ENCODE measurements at places on chromosomes 7 and 10.

DNA sequence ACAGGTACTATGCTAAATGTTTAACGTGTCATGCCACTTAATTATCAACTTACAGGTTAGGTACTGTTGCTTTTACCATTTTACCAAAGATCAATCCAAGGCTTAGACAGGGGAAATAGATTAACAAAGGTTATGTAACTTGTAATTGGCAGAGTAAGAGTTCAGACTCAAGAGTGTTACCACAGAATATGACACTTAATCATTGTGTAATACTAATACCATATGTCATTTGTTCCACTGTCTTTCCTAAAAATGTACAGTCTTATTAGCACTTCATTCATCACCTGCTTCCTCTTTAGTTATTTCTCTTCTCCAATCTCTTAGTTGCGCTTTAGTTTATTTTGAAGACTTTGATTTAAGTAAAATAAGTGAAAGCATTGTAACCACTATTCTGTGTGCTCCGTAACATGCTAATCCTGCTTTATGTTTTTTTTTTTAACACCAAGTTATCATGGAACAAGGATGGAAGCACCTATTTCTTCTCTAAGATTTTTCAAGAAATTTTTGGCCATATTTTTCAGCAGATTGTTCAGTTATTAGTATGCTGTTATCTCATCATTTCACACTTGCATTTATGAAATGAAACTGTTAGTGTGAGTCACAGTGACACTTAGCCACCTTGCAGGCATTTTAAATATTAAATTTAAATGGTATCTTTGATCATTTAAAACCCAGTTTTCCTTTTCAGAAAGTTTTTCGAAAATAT lies 197.3 kb downstream of the PHF14 start:
- DNase-seq, result no peak

DNA sequence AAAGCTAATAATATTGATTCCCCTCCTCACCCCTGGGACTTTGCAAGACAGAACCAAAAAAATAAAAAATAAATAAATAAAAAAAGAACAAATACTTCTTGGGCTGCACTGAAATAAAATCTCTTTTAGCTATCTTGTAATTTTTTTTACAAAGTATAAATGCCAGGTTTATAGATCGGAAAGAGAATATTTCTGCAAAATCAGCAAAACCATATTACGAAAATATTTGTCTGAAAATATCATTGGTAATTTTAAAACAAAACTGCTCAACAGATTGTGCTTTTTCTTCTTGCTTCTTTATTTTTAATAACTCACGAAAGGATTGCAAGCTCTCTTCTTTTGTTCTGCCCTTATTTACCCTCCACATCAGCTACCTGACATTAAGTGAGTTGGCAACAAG lies 213.3 kb downstream of the PLXDC2 start:
- no peak for DNase-seq

DNA sequence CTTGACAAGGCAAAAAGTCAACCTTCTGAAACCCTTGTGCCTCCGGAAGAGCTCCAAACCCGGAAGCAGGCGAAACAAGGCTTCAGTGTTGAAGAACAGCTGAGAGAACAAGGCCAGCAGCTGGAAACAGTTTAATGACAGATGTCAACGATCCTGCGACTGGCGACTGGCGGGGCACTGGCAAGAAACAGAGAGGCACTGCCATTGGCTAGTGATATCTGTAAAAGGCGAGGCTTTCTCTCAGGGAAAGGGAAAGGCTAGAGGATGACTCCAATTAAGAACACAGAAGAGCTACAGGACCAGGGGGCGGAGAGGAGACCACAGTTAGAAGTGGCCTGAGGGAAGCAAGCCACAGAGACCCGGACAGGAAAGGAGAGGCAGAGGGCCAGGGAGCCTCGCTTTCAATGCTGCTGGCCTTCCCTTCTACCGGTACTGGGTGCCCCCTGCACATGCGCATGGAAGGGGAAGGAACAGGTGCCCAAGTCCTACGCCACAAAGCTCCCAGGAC lies 19.4 kb downstream of the ITGB1 start:
- no peak for DNase-seq

DNA sequence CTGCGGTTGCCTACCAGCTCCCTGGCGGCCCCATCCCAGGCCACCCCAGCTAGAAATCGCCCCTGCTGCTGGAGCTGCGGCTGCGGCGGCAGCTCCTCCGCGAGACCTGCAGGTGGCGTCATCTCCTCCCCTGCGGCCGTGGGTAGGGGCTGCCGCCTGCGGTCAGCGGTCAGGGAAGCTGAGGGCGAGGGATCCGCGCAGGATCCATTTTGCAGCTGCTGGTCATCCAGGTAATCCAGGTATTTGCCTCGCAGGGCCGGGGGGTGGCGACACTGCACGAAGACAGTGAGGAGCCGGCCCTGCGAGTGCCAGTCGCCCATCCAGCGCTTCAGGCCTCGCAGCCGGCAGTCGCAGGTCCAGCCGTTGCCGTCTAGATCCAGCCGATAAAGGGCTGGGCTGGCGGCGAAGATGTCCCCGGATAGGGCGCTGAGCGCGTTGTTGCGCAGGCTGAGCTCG lies 1.5 kb downstream of the TRIL start:
- no peak for DNase-seq

GRCh38 chr10:133126431-133127290 lies 33.4 kb upstream of the KNDC1 start:
- DNase-seq, result no peak

All from LNCaP clone FGC (cell line).